ENCODE measurements at places on chromosomes 7 and 10. TPM values are rescaled to one million over a fixed set of nuclear protein-coding genes. Genes with fewer than 3 reads are reported as not detected.

Gene SLC25A28
- 18.8 TPM for total RNA-seq

Gene FUOM
- total RNA-seq = 18.3 TPM

DNA sequence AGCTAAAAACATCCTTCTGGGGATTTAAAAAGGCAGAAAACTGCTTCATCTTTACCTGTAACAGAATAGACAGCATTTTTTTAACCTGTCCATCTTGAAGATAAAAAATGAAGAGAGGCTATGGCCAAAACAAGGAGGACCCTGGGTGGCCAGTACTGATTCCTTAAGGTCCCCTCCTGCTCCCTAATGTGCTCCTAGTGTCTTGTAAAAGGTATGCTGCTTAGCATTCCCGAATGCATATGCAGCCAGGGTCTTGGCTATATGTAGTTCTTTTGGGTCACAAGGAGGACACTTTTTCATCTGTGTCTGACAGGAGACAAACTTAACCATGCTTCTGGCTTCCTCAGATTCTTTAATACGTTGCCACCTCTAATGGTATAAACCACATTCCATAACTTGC lies 93.9 kb upstream of the SLC13A1 start:
- no peaks in the 10 kb centered on the region for H3K27me3 ChIP-seq
- no peaks in the 10 kb centered on the region for H3K4me1 ChIP-seq
- no peak overlapping the region for H3K27ac ChIP-seq
- H3K4me3 ChIP-seq = no peak overlapping the region

GRCh38 chr10:27407271-27407670 lies 96.8 kb upstream of the RAB18 start:
- no peak overlapping the region for H3K4me3 ChIP-seq
- H3K27ac ChIP-seq = no peak overlapping the region
- H3K36me3 ChIP-seq = no peaks in the 10 kb centered on the region
- DNase-seq = no peak
- H3K4me1 ChIP-seq = no peaks in the 10 kb centered on the region

Gene ZPBP
- total RNA-seq = 0.14 TPM

Gene VAX1
- not detected for total RNA-seq

Gene JAZF1
- total RNA-seq = 3.9 TPM

- H3K4me3 ChIP-seq = no peak overlapping the region
- H3K27me3 ChIP-seq = no peaks in the 10 kb centered on the region
- no peaks in the 10 kb centered on the region for H3K36me3 ChIP-seq
- H3K27ac ChIP-seq = peak overlapping the region; percentile 94
Measured at GRCh38 chr10:132448248-132448731, 51.3 kb downstream of the PWWP2B start.

Gene SYT15B
- 0.42 TPM for total RNA-seq

DNA sequence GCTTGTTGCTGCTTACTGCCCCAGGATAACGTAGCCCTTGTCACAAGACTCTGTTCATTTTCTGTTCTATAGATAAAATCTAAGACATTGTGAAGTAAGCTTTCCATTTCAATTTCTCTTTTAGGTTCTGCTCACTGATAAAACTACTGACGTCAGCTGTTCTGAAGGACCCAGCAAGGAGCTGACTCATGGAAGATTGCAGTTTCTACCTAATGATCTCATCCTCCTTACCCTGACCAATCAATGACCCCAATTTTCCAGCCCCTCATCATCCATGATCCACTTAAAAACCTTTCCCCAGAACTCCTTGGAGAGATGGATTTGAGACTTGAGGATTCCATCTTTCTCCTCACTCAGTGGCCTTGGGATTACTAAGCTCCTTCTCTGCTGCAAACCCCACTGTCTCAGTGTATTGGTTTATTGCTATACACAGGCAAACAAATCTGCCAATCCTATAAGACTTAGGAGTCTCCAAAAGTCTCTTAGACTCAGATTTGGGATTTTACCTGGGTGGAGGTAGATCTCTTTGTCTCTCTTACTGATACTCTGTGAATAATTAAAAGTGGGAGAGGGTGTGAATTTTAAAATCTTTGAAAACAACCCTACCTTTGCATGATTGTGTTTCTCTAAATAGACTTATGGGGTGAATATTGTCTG lies 109.2 kb upstream of the TRIM24 start:
- H3K27me3 ChIP-seq = no peaks in the 10 kb centered on the region
- DNase-seq = no peak
- no peak overlapping the region for H3K27ac ChIP-seq
- H3K4me1 ChIP-seq = no peaks in the 10 kb centered on the region
- no peaks in the 10 kb centered on the region for H3K36me3 ChIP-seq
- H3K4me3 ChIP-seq = no peak overlapping the region

DNA sequence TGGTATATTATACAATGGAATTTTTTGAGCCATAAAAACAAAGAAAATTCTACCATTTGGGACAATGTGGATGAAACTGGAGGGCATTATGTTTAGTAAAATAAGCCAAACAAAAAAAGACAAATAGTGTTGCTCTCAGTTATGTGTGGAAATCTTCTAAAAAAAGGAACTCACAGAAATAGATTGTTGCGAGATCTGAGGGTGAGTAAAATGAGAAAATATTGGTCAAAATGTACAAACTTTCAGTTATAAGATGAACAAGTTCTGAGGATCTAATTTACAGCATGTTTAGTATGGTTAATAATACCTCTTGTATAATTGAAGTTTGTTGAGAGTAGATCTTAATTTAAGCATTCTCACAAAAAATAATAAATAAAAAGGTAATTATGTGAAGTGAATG lies 291.2 kb downstream of the KIF20B start:
- no peak for DNase-seq
- no peaks in the 10 kb centered on the region for H3K4me1 ChIP-seq
- no peak overlapping the region for H3K27ac ChIP-seq
- H3K4me3 ChIP-seq = no peak overlapping the region
- H3K36me3 ChIP-seq = no peaks in the 10 kb centered on the region
- no peaks in the 10 kb centered on the region for H3K27me3 ChIP-seq

Gene PLPP4
- total RNA-seq = 0.14 TPM

GRCh38 chr10:47182934-47183703 lies 116.9 kb upstream of the GDF10 start:
- DNase-seq = no peak
- peaks cover 20% of the 10 kb centered on the region for H3K4me1 ChIP-seq
- H3K27me3 ChIP-seq = no peaks in the 10 kb centered on the region

Gene RET
- total RNA-seq = 0.33 TPM

GRCh38 chr10:35271086-35271858 lies 65.0 kb upstream of the CCNY start:
- H3K4me1 ChIP-seq = no peaks in the 10 kb centered on the region
- H3K36me3 ChIP-seq = no peaks in the 10 kb centered on the region
- H3K4me3 ChIP-seq = no peak overlapping the region
- no peak for DNase-seq
- H3K27me3 ChIP-seq = no peaks in the 10 kb centered on the region

GRCh38 chr10:69577268-69578232 lies 4.3 kb upstream of the NEUROG3 start:
- H3K27me3 ChIP-seq = peaks cover 90% of the 10 kb centered on the region
- peaks cover 2% of the 10 kb centered on the region for H3K4me1 ChIP-seq
- DNase-seq = no peak
- no peak overlapping the region for H3K27ac ChIP-seq

DNA sequence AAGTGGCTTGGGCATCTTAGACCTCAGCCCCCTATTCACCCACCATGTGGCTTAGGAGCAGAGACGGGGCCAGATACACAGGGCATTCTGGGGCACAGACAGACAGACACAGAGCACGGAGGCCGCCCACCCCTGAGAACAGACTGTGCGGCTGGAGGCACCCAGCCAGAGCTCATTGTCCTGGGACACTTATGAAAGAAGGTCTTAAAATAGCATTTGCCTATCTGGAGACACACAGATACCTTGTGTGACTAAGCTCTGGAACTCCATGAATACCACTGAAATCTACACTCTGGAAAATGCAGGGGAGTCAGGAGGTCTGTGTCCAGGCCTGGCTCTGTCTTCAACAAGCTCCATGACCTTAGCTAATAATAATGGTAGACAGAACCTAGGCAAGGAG lies 41.4 kb upstream of the ADO start:
- no peaks in the 10 kb centered on the region for H3K27me3 ChIP-seq
- peaks cover 4% of the 10 kb centered on the region for H3K4me1 ChIP-seq
- H3K4me3 ChIP-seq = no peak overlapping the region

DNA sequence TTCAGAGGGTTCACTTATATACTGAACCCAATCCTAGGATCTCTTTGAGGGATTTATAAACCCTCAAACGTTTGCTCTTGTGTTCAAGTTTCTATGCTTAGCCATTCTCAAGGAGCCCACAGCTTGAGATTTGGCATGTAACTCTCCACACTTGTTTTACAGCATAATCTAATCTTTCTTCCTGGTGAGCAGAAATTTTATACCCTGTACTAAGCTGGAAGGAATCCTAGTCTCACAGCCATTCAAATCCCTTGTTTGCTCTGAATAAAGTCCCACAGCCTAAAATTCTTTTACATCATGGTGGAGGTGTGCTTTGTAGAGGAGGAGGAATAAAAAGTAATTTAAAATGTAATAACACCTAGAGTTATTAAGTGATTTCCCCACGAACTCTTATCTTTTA lies 5.3 kb upstream of the AGR2 start:
- H3K4me1 ChIP-seq = no peaks in the 10 kb centered on the region
- H3K27me3 ChIP-seq = no peaks in the 10 kb centered on the region
- no peak for DNase-seq
- H3K36me3 ChIP-seq = no peaks in the 10 kb centered on the region
- no peak overlapping the region for H3K4me3 ChIP-seq

DNA sequence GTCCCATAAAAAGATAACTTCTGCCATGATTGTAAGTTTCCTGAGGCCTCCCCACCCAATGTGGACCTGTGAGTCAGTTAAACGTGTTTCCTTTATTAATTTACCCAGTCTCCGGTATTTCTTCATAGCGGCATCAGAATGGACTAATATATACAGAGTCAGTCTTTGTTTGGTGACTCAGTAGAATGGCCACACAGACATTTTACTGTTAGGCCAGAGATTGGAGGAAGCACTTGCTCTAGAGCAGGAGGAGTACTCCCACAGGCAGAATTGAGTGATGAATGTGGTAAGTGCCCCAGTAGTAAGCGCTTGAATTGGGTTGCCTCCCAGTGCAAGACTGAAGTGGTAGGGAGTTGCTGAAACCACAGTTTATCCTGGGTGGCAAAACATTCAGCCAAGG lies 149.5 kb upstream of the SMIM30 start:
- H3K4me1 ChIP-seq = no peaks in the 10 kb centered on the region
- H3K36me3 ChIP-seq = no peaks in the 10 kb centered on the region
- no peak overlapping the region for H3K27ac ChIP-seq

DNA sequence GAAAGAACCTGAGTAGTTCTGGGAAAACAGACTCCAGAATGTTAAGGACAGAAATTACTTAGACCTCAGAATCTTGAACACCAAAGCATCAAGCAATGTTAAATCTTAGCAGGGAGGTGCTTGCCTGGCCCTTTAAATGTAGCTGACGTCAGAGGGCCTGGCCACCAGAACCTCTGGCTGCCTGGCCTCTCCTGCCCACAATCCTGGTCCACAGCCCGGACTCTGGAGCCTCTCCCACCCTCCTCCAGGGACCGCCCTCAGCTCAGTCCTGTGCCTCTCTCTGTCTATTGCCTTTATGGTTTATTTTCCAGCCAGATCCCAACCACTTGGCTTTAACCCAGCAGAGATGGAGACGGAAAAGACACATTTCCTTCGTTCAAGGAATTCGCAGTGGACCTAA lies 42.2 kb upstream of the EGR2 start:
- H3K4me1 ChIP-seq = peaks cover 3% of the 10 kb centered on the region
- no peak overlapping the region for H3K27ac ChIP-seq
- no peak overlapping the region for H3K4me3 ChIP-seq
- H3K27me3 ChIP-seq = no peaks in the 10 kb centered on the region
- no peak for DNase-seq
- H3K36me3 ChIP-seq = no peaks in the 10 kb centered on the region

Gene VWDE
- 0.90 TPM for total RNA-seq

DNA sequence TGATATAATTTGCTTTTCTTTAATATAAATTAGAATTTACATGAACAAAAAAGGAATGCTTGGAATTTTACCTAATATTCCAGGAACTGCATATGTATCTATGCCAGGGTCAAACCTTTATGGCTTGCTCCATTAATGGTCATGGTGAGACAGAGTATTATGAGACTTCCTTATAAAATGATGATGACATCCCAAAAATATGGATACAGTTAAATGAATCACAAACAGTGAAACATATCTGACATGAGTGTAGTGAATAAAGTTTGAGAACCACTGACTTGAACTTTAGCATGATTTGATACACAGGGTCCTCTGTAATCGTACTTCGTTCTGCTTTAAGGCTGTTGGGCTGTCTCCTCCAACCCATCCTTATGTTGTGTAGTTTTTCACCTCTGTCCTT lies 51.8 kb downstream of the MARCHF5 start:
- no peaks in the 10 kb centered on the region for H3K4me1 ChIP-seq
- H3K36me3 ChIP-seq = peaks cover 25% of the 10 kb centered on the region
- H3K27me3 ChIP-seq = no peaks in the 10 kb centered on the region
- DNase-seq = no peak

Gene STEAP1
- total RNA-seq = 0.33 TPM

Gene NEUROG3
- total RNA-seq = not detected

DNA sequence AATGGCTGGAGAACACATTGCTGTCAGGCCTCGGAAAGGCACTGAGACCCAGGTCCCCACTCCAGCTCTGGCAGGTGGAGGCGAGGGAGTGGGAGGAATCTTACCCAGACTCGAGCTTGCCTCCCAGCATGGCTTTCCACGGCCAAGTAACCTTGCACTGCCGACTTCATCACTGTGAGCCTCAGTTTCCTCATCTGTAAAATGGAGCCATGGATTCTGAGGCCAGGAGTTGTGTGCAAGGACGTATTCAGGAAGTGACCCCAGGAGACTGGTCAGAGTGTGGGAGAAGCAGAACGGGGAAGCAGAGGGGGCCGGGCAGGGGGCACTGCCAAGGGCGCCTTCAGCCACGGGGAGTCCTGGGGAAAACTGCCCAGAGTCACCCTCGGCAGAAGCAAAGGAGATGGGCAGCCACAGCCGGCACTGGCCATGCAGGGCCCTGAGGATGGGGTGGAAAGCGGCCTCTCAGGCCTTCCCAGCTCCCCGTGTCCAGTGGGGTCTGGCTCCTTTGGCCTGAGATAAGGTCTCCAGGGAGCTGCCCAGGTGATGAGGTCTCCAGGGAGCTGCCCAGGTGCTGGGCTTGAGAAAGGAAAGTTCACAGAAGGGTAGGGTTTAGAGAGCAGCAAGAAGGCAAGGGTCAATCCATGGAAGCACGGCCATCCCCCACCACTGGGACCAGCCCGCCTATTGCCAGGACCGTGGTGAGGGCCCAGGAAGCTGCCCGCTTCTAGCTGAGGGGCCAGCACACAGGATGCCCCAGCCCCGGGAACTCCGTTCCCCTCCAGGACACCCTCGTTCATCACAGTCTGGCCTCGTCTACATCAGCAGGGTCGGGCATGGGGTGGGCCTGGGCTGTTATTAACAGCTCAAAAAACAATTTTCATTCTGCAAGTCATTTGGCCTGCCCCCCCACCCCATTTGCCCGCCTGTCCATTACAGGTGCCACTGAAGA lies 34.3 kb upstream of the EN2 start:
- H3K27ac ChIP-seq = no peak overlapping the region
- no peaks in the 10 kb centered on the region for H3K27me3 ChIP-seq
- no peak overlapping the region for H3K4me3 ChIP-seq

All from thymus (tissue), 14 donors.